Left ventricle myocardium inferior (tissue), 1 donor: ENCODE measurements at places on chromosomes 3 and 15.
A peak's percentile ranks its signal among the peaks of the same experiment; 100 is the strongest.

- peak overlapping the region; percentile 48 for H3K4me3 ChIP-seq
Observed at GRCh38 chr15:38130205-38130567, 122.5 kb upstream of the SPRED1 start.

DNA sequence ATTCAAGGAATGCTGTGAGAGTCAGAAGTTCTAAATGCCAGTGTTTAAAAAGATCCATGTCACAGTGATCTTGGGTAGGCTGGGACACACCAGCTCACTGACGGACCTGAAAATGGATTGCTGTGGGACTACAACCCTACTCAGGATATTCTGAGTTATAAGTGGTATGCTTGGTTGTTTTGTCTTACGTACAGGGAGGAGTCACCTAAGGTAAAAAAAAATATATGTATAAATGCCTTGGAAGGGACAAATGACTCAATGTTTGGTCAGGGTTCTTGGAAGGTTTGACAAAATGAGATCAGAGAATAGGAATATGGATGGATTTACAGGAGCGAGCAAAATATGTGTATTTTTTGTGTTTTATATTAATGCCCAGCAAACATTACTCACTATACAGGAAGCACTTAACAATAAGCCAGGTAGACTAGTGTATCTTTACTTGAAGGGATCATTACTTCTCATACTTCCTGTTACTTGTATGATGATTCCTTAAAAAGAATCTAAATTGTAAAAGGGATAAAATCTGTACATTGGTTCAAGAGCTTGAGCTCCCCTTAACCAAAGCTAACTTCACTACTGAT is 767.3 kb downstream of the GBE1 start:
- no peaks in the 10 kb centered on the region for H3K36me3 ChIP-seq
- no peak overlapping the region for H3K27ac ChIP-seq
- H3K4me1 ChIP-seq, result no peaks in the 10 kb centered on the region
- no peaks in the 10 kb centered on the region for H3K27me3 ChIP-seq
- no peak overlapping the region for H3K4me3 ChIP-seq
- no peak for DNase-seq

DNA sequence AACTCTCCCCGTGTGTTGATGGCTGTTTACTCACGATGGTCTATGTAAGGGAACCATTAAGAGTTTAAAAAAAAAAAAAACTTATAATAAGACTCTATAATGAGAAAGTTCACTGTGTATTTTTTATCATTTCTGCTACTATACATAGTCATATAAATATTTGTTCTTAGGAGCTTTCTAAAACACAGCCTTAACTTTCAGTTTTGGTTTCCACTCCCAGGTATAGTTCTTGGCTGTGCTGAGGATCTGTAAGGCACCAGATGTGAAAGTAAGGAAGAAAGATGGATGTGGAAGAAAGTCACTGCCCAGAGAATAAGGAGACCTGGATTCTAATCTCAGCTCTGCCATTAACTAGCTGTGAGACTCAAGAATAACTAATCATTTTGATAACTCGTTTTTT is 101.9 kb upstream of the THBS1 start:
- DNase-seq, result no peak
- peaks cover 2% of the 10 kb centered on the region for H3K4me1 ChIP-seq
- no peak overlapping the region for H3K27ac ChIP-seq
- no peaks in the 10 kb centered on the region for H3K36me3 ChIP-seq
- no peak overlapping the region for H3K4me3 ChIP-seq
- H3K27me3 ChIP-seq, result no peaks in the 10 kb centered on the region

DNA sequence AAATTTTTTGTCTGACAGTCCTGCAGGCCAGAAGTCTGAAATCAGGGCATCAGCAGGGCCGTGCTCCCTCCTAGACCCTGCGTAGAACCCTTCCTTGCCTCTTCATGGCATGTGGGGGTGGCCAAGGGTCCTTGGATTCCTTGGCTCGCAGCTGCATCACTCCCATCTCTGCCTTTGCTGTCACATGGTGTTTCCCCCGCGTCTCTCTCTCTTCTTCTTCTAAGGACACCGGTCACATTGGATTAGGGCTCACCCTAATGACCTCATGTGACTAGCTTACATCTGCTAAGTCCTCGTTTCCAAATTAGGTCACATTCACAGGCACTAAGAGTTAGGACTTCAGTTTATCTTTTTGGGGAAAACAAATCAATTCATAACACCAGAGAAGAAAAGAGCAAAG is 12.0 kb downstream of the SLCO3A1 start:
- no peaks in the 10 kb centered on the region for H3K27me3 ChIP-seq
- H3K36me3 ChIP-seq, result no peaks in the 10 kb centered on the region
- no peak overlapping the region for H3K4me3 ChIP-seq
- no peak for DNase-seq
- peaks cover 100% of the 10 kb centered on the region for H3K4me1 ChIP-seq
- H3K27ac ChIP-seq, result peak overlapping the region; percentile 92

- no peak for DNase-seq
- H3K27ac ChIP-seq, result peak overlapping the region; percentile 87
- no peaks in the 10 kb centered on the region for H3K27me3 ChIP-seq
- no peaks in the 10 kb centered on the region for H3K36me3 ChIP-seq
Observed at GRCh38 chr3:52122491-52122890, 31.7 kb downstream of the POC1A start.

DNA sequence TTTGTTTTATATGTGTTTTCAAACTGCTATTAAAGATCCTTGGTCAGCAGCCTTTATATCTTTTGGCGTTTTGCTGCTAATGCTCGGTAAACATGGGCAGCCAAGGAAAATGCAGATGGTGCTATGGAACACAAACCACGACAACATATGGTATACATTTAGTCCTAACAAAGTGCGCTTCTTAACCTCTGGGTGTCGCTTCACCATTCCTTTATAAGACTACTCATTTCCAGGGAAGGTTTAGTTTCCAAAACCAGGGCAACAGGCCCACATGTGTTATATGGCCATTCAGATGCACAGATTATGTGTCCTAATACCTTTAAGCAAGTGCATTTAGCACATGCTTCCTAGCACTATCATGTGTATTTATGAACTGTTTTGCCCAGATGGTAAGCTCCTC is 14.7 kb downstream of the SHOX2 start:
- H3K27ac ChIP-seq, result no peak overlapping the region
- H3K36me3 ChIP-seq, result no peaks in the 10 kb centered on the region
- no peak for DNase-seq
- H3K27me3 ChIP-seq, result peaks cover 100% of the 10 kb centered on the region

DNA sequence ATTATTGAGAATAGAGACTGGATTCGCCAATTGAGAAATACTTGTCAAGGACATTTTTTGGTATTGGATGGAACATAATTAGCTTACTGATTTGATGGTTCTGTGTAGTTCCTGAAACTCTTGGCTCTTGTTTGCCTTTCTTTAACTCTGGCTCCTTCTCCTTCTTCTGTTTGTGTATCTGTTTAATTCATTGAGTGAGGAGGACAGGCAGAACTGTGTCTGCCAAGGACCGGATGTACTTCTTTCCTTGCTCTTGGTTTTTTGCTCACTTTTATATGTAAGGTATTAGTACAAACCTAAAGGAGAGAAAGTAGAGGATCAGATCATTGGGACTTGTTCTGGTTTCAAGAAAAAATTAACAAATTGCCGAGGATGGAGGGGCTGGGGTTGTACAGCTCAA is 48.9 kb downstream of the TCF12 start:
- no peaks in the 10 kb centered on the region for H3K27me3 ChIP-seq
- H3K4me3 ChIP-seq, result no peak overlapping the region
- H3K27ac ChIP-seq, result no peak overlapping the region
- DNase-seq, result no peak
- H3K4me1 ChIP-seq, result peaks cover 80% of the 10 kb centered on the region
- no peaks in the 10 kb centered on the region for H3K36me3 ChIP-seq

GRCh38 chr3:39413691-39414420 is 7.3 kb downstream of the RPSA start:
- peak overlapping the region; percentile 57 for H3K27ac ChIP-seq
- H3K4me1 ChIP-seq, result peaks cover 40% of the 10 kb centered on the region
- no peaks in the 10 kb centered on the region for H3K27me3 ChIP-seq
- peaks cover 55% of the 10 kb centered on the region for H3K36me3 ChIP-seq
- no peak overlapping the region for H3K4me3 ChIP-seq

DNA sequence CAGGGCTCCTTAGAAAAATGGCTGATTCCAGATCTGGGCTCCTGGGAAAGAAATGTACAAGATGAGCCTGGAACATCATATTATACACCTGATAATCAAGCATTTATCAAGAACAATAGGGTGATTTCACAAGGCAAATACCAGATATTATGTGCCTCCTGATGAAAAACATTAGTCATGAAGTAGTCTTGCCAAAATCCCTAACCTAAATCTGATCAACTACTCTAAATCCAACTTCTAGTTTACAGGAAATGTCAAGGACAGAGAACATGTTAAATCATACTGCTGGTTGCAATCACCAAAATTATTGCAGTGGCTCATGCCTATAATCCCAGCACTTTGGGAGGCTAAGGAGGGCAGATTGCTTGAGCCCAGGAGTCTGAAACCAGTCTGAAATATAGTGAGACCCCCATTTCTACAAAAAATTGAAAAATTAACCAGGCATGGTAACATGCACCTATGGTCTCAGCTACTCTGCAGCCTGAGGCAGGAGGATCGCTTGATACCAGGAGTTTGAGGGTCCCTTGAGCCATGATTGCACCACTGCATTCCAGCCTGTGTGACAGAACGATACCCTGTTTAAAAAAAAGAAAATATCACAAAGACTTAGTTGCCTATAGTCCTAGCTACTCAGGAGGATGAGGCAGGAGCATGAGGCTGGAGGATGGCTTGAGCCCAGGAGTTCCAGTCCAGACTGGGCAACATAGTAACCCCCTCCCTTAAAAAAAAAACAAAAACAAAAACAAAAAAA is 34.9 kb upstream of the ATP13A3 start:
- H3K36me3 ChIP-seq, result no peaks in the 10 kb centered on the region
- H3K4me3 ChIP-seq, result no peak overlapping the region
- no peaks in the 10 kb centered on the region for H3K27me3 ChIP-seq
- H3K4me1 ChIP-seq, result peaks cover 15% of the 10 kb centered on the region
- no peak for DNase-seq

- H3K27ac ChIP-seq, result no peak overlapping the region
- H3K36me3 ChIP-seq, result no peaks in the 10 kb centered on the region
- peaks cover 3% of the 10 kb centered on the region for H3K4me1 ChIP-seq
- no peaks in the 10 kb centered on the region for H3K27me3 ChIP-seq
- H3K4me3 ChIP-seq, result no peak overlapping the region
- no peak for DNase-seq
Observed at GRCh38 chr3:36653095-36653494, 111.3 kb downstream of the DCLK3 start.
